ENCODE measurements at places on chromosomes 5 and 9. TPM values are rescaled to one million over a fixed set of nuclear protein-coding genes. Genes with fewer than 3 reads are reported as not detected.
A peak's percentile ranks its signal among the peaks of the same experiment; 100 is the strongest.

DNA sequence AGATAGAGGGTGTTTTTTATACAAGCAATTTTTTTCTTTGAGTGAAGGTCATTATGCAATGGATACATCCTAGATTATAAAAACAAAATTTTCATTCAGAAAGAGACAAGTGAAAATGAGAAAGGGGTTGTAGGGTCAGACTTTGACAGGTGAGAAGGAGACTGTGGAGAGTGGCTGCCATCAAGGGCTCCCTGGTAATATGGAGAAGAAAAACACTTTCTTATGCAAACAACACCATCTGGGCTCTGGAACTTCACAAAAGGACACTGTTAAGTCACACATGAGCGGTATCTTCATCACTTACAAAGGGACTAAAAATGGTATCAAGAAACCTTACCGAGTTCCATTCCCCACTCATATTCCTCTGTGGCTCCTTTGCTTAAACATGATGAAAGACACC lies 23.5 kb downstream of the C7 start:
- DNase-seq, result no peak

CCDC107 gene
- total RNA-seq, result 18.1 TPM

KIF4B gene
- not detected for total RNA-seq

DNA sequence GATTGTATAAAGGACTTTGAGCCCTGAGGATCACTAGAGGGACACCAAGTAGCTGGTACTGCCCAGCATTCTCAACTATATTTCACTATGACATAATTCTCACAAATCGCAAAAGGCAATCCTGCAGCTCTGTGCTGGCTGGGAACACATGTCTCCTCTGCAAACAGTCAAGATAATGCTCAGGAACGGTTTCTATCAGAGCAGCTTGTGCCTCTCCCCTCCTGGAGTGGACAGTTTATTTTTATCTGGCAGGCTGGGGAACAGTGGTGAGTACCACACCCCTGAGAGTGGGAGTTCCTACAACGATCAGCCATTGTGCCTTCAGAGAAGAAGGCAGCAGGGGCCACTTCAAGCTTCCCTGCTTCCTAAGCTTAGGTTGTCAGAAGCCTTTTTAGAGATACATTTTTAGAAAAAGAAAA lies 65.8 kb downstream of the ERAP1 start:
- DNase-seq, result no peak

- no peak for DNase-seq
Measured at GRCh38 chr5:22649074-22649473, 204.1 kb downstream of the CDH12 start.

PCDHB13 gene
- 2.6 TPM for total RNA-seq

GRIN3A gene
- total RNA-seq, result not detected

NRARP gene
- 0.12 TPM for total RNA-seq

MIGA2 gene
- 15.6 TPM for total RNA-seq

TMOD1 gene
- 1.3 TPM for total RNA-seq

- no peak for DNase-seq
Measured at GRCh38 chr9:134313470-134313869, 12.8 kb upstream of the RXRA start.

DNA sequence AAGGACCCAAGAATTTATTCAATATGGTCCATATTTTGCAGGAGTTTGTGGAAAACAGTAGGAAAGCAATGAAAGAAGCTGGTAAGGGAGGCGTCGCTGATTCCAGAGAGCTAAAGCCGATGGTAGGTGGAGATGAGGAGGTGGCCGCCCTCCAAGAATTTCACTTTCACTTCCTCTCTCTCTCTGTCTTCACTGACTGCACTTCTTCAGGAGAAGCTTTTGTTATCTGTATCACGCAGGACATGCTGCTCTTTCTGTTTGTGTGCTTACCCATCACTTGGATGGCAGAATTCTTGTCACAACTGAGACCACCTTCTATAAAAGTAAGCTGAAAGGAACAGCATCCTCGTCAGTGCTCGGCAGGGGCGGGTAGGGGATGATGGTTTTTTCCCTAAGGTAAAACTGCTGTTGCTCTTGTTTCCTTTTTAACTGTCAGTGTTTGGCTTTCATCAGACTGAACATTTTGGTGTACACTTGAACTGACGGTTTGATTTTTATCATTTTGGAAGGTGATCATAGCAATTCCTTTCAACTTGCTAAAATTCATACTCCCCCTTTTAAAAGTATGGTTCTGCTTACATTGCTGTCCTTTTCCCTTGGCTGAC lies 62.4 kb upstream of the FSD1L start:
- peak; percentile 68 for DNase-seq

PRR7 gene
- total RNA-seq, result 13.9 TPM

DNA sequence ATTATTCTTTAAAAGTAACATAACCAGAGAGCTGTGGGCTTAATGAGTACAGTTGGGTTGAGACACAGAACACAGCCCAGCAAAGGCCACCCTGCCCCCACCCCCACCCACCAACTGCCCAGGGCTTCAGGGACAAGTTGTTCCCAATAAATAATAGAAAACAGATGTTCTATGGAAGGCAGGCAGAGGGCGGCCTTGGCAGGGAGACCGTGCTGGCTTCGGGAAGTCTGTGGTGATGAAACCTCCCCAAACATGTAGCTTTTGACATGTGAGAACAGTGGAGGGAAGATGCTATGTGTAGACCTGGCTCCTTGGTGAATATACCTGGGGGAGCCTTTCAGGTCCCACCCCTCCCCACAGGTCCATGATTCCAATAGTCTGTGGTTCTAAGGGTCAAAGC lies 10.0 kb downstream of the TRAF1 start:
- peak; percentile 85 for DNase-seq

GRCh38 chr9:112997236-112997941 lies 14.6 kb downstream of the ZNF883 start:
- no peak for DNase-seq

GLIPR2 gene
- 9.3 TPM for total RNA-seq

- DNase-seq, result no peak
Measured at GRCh38 chr5:42668254-42668653, 88.4 kb upstream of the CCDC152 start.

- DNase-seq, result peak; percentile 77
Measured at GRCh38 chr5:41835645-41836044, 34.6 kb downstream of the OXCT1 start.

ACTBL2 gene
- total RNA-seq, result 0.24 TPM

DNA sequence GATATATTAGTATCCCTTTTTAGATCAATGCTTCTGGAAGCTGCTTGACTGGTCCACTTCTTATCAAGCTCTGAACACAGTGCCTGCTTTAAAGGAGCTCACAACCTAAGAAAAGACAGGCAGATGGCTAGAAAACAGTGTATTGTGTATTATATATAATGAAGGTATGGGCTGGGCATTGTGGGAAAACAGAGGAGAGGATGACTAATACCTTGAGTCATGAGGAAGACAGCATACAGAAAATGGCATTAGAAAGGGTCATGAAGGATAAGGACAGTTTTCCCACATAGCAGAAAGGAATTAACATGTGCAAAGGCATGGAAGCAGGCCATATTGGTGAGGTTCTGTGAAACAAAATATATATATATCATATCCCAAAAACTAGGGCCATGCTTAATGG lies 309.6 kb downstream of the MLLT3 start:
- peak; percentile 25 for DNase-seq

F2RL1 gene
- total RNA-seq, result 8.6 TPM

DNA sequence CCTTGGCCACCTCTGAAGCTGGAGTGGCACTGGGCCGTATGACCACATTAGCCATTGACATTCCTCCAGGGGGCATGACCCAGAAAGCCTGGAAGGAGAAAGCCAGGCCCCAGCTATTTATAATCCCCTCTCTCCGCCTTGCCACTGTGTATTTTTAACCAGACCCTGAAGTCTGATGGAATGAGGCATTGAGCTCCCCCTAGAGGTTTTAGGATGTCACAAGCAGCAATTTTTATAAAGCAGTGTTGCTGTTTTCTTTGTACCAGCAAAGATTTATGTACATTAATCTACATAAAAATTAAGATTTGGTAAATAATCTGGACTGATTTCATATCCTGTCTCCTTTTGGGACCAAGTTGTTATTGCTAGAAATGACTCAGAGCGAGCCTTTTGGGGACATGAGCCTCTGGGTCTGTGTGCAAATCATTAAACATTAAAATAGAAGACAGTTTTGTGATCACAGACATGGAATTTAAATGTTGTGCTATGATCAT lies 127.1 kb downstream of the TRIO start:
- DNase-seq, result peak; percentile 73

DNA sequence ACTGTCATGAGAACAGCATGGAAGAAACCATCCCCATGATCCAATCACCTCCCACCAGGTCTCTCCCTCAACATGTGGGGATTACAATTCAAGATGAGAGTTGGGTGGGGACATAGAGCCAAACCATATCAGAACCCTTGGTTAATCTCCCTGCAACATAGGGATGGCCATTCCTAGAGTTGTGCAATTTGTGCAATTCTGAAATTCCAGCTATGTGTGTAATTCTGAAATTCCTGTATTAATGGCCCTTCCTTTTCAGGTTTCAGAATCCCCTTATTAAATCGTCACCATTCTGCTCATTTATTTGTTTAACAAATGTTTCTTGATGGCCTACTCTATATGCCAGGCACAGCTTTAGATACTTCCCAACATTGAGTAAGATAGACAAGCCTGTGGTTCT lies 282.6 kb downstream of the SMARCA2 start:
- no peak for DNase-seq

DNA sequence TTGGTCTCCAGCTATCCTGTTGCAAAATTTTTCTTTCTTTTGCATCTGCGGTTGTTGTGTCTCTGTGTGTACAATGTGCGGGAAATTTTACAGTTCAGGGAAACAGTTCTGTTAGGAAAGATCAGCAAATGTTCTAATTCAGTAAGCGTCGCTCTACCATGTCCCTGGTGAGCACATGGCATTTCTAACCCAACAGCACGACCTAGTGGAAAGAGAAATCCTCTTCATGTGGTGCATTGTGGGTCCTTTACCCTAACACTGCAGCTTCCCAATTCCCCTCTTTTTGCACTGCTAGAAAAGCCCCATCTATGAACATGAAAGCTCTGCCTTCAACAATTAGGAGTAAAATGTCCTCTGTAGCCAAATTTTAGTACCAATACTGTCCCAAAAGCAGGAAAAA lies 974.2 kb upstream of the CDH9 start:
- peak; percentile 52 for DNase-seq

- no peak for DNase-seq
Measured at GRCh38 chr9:77667151-77667550, 19.0 kb upstream of the GNA14 start.

- DNase-seq, result peak; percentile 37
Measured at GRCh38 chr9:120755810-120756434, 37.3 kb downstream of the FBXW2 start.

SLC36A1 gene
- 2.5 TPM for total RNA-seq

DNA sequence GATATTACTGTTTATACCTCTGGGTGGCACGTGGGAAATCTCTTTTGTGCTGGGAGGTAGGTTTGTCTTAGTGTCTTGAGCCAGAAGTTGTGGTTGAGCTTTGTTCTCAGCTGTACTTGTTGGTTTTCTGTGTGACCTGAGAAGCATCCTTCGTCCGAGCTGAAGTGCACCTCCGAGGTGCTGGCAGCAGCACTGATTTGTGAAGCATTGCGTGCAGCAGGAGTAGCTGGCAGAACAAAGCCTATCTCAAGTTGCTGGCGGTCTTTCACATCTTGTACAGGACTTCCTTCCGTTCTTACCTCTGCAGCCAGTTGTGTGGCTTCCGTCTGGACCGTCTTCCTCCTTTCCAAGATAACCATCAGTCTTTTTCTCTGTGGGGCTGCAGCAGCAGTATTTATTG lies 4.3 kb downstream of the PRRC2B start:
- DNase-seq, result no peak

GRCh38 chr5:37189355-37189754 lies 59.8 kb downstream of the CPLANE1 start:
- no peak for DNase-seq

GRCh38 chr5:123450640-123451039 lies 27.4 kb upstream of the CEP120 start:
- DNase-seq, result no peak

DNA sequence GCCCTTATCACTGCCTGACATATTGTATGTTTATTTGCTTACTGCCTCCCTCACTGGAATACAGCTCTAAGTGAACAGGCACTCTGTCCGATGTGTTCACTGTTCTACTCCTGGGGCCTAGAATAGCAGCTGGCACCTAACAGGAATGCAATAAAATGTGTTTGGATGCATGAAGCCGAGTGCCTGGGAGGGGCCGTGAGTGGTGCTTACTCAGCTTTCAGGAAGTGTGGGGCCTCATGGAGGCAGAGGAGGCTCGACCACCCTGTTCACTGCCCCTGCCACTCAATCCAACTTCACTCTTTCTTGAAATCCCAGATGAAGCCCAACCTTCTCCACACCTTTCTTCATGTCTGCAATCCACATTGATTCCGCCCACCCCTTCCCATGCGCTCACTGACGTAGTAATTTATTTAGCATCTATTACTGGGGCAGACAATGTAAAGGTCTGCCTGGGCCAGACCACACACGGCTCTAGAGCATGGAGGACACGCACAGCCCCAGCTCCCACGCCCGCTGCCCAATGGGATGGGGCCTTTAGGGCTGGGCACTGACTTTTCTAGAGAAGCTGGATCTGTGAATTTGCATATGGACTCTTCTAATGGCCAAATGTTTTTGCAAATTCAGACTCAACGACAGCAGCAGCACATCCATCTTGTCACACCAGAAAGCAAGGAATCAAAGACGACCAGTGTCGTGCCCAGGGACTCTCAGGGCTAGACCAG lies 21.3 kb downstream of the TBC1D9B start:
- no peak for DNase-seq

DNA sequence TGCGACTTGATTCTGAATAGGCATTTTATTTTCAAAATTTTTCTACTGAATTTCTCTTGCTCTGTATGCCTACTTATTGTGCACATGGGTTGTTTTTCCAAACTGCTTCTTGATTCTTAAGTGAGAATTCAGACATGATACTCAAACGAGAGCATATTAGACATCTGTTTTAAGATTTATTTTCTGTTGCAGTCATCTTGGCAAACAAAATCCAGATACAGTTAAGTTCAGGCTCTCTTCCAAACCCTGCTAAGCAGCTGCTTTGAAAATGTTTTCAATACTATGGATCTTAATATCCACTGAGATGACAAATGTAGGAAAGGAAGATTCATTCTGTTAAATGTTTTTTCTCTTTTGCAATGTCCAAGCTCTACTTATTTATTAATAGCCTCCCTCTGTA lies 4.5 kb downstream of the TMEM215 start:
- DNase-seq, result no peak

DNA sequence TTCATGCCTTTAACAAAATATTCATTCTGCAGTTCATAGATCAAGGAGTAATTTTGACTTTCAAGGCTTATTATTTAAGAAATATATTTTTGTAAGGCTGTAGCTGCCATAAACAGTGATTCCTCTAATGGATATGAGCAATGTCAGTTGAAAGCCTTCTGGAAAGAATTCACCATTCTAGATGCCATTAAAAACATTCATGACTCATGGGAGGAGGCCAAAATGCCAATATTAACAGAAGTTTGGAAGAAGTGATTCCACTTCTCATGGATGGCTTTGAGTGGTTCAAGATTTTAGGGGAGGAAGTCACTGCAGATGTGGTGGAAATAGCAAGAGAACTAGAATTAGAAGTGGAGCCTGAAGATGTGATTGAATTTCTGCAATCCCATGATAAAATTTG lies 229.1 kb downstream of the DEPDC1B start:
- DNase-seq, result no peak

NPDC1 gene
- 0.60 TPM for total RNA-seq
